ENCODE measurements at places on chromosomes 1 and 21.

DNA sequence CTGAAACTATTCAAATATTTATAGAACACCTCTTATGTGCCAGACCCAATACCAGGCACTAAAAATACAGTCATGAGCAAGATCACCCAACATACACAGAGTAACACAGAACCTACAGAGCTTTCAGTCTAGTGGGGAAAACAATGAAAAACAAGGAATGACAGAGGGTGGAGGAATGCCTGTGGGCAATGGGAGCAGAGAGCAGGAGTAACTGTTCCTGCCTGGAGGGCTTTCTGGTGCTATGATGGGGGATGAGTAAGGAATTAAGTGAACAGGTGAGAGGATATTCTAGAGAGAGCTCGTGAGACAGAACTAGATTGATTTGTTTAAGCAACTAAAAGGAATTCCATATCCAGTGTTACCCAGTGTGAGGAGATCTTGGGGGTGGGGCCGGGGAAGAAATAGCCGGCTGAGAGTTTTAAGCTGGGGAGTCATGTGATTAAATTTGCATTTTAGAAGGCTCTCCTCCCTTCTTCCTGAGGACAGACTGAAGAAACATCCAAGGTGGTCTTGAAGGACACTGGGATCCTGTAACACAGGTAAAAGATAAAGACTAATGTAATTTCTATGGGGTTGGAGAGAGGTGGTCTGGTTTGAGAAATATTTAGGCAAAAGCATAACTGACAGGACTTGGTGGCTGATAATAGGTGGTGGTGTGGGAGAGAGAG is 2.1 kb upstream of the CD53 start:
- no peak overlapping the region for H3K4me3 ChIP-seq
- H3K27ac ChIP-seq: no peak overlapping the region
- no peaks in the 10 kb centered on the region for H3K36me3 ChIP-seq
- no peaks in the 10 kb centered on the region for H3K4me1 ChIP-seq

DNA sequence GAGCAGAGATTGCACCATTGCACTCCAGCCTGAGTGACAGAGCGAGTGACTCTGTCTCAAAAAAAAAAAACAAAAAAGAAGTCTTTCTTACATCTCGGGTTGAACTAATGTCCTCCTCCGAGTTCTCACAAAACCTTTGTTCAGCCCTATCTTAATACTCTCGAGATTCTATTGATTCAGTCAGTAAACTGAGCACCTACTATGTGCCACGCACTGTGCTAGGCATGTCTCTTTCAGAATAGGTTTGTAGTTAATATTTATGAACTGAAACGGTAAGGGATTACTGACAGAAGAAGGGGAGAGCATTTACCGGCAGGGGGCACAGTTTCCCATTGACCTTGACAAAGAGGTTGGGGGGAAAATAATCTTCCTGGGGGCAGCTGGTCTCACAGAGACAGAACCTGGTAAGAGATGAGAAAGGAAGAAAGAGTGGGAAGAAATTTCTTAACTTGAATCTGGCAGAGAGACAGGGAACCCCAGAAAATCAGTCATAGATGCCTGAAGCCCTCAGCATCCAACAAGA is 3.4 kb downstream of the PIAS3 start:
- no peak overlapping the region for H3K27ac ChIP-seq
- no peaks in the 10 kb centered on the region for H3K27me3 ChIP-seq

DNA sequence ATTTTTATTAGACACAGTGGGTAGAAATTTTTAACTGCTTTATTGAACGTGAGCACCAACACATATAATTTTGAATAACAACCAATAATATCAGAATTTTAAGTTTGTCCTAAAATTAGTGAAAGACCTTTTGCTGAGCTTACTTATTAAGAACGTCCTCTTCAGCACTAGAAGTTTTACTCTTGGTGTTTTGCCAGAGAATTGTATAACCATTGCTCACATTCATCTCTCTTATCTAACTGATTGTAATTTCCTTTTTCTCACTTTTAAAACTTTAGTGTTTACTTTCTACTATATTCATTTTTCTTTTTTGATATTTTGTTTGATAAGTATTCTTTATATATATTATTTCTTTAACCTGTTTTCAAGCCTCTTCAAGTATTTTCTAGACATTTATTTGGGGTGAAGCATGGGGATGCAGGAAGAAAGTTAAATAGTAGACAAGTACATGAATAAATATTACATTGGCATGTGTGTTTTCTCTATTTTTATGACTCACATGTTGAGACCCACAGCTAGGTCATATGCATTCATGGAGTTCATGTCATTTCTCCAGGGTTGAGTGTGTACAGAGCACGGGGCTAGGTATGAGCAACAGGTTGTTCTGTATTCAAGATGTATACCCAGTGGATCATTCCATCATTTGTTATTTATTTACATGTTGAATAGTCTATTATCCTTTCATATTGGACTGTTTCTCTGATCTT is 90.6 kb downstream of the ATP6V1G3 start:
- H3K36me3 ChIP-seq: no peaks in the 10 kb centered on the region
- no peak for DNase-seq
- no peaks in the 10 kb centered on the region for H3K4me1 ChIP-seq

DNA sequence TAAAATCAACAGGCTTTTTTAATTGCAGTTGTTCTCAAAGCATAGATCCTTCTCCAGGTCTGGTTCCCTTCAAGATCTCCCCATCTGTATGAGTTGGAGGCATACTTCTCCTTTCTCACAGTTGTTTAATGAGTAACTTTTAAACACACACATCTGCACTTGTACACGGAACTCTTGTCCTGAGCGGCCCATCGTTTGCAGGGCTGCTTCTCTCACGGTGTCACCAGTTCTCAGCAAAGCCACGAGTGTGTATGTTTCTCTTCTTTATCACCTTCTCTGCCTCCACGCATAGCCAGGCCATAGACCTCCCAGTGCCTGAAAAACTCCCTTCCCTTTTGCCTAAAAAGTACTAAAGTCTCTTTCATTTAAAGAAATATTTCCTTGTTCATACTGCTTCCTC is 68.7 kb upstream of the ROR1 start:
- H3K4me3 ChIP-seq: no peak overlapping the region
- H3K36me3 ChIP-seq: no peaks in the 10 kb centered on the region
- peak overlapping the region; percentile 86 for H3K27ac ChIP-seq
- peak; percentile 56 for DNase-seq
- no peaks in the 10 kb centered on the region for H3K27me3 ChIP-seq

DNA sequence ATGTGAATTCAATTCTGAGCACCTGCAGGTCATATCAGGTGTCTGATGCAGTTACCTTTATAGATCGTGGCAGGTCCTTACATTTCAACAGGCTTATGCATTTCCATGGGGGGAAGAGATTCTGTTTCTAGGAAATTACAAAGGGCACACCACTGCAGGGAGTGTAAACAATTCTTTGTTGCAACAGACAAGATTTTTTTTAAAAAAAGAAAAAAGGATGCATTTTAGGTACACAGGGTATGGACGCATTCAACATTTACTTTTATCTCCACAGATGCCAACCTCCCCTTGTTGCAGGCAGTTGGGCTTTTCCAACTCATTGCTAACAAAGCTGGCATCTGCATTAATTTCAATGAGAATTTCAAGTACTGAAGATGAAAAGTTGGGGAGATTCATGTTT is 13.5 kb upstream of the TEKT2 start:
- no peak for DNase-seq
- no peaks in the 10 kb centered on the region for H3K4me1 ChIP-seq
- H3K27me3 ChIP-seq: no peaks in the 10 kb centered on the region
- H3K27ac ChIP-seq: no peak overlapping the region

GRCh38 chr1:186768906-186769305 is 59.8 kb upstream of the PLA2G4A start:
- H3K27me3 ChIP-seq: no peaks in the 10 kb centered on the region
- H3K36me3 ChIP-seq: no peaks in the 10 kb centered on the region
- H3K27ac ChIP-seq: no peak overlapping the region
- H3K4me1 ChIP-seq: no peaks in the 10 kb centered on the region
- DNase-seq: no peak

- no peak overlapping the region for H3K4me3 ChIP-seq
- no peak overlapping the region for H3K27ac ChIP-seq
- H3K4me1 ChIP-seq: no peaks in the 10 kb centered on the region
- no peak for DNase-seq
Observed at GRCh38 chr1:39650431-39650830, 11.0 kb upstream of the HEYL start.

GRCh38 chr1:244953901-244954300 is 89.6 kb upstream of the HNRNPU start:
- H3K4me1 ChIP-seq: peaks cover 6% of the 10 kb centered on the region
- H3K27ac ChIP-seq: no peak overlapping the region
- no peak overlapping the region for H3K4me3 ChIP-seq
- H3K27me3 ChIP-seq: no peaks in the 10 kb centered on the region

DNA sequence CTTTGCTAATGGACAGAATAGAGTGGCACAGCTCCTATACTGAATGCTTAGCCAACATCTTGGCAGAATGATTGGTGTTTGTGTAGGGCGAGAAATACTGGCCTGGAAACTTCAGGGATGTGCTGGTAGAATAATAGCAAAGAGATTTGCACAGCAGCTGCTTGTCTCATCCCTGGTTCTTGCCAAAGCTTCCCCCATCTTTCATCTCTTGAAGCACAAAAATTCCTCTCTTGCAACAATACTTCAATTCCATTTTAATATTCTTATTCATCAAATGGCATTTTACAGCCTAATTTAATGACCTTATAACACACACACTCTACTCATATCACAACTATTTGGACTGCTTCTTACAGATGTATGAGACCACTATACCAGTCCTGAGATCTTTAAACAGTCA is 37.7 kb downstream of the LHX8 start:
- H3K27ac ChIP-seq: no peak overlapping the region
- no peaks in the 10 kb centered on the region for H3K27me3 ChIP-seq
- no peak for DNase-seq

GRCh38 chr1:37752583-37753471 is 12.1 kb downstream of the EPHA10 start:
- H3K27ac ChIP-seq: peak overlapping the region; percentile 7
- peak overlapping the region; percentile 38 for H3K4me3 ChIP-seq
- DNase-seq: peak; percentile 75
- H3K4me1 ChIP-seq: peaks cover 6% of the 10 kb centered on the region
- no peaks in the 10 kb centered on the region for H3K36me3 ChIP-seq

GRCh38 chr1:212774584-212774983 is 17.0 kb downstream of the NSL1 start:
- peaks cover 32% of the 10 kb centered on the region for H3K36me3 ChIP-seq
- H3K27me3 ChIP-seq: no peaks in the 10 kb centered on the region
- DNase-seq: no peak
- no peak overlapping the region for H3K4me3 ChIP-seq

DNA sequence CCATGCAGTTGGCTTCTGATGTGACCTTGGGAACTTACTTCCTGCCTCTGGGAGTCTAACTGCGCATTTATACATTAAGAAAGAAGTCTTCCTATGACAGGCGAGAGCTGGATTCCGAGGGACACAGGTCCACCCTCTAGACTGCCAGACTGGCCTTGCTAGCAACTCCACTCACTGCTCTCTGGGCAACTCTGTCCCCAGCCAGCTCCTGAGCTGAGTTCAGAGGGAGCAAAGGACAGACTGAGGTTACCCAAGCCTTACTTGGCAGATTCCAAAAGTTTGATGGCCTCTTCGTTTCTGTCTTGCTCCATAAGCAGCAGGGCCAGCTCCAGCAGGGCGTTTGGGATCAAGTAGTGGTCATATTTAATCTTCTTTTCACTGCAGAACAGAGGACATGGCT is 41.8 kb downstream of the TTC39A start:
- peaks cover 18% of the 10 kb centered on the region for H3K4me1 ChIP-seq
- peaks cover 23% of the 10 kb centered on the region for H3K36me3 ChIP-seq
- DNase-seq: peak; percentile 4
- H3K4me3 ChIP-seq: no peak overlapping the region
- no peak overlapping the region for H3K27ac ChIP-seq

GRCh38 chr1:112862753-112863426 is 93.1 kb downstream of the SLC16A1 start:
- no peaks in the 10 kb centered on the region for H3K36me3 ChIP-seq
- no peak overlapping the region for H3K4me3 ChIP-seq
- no peak for DNase-seq
- no peak overlapping the region for H3K27ac ChIP-seq
- H3K27me3 ChIP-seq: no peaks in the 10 kb centered on the region

- H3K4me3 ChIP-seq: no peak overlapping the region
- H3K27me3 ChIP-seq: no peaks in the 10 kb centered on the region
- no peak overlapping the region for H3K27ac ChIP-seq
- no peaks in the 10 kb centered on the region for H3K4me1 ChIP-seq
- peaks cover 33% of the 10 kb centered on the region for H3K36me3 ChIP-seq
Observed at GRCh38 chr1:20829946-20830345, 42.8 kb upstream of the HP1BP3 start.

DNA sequence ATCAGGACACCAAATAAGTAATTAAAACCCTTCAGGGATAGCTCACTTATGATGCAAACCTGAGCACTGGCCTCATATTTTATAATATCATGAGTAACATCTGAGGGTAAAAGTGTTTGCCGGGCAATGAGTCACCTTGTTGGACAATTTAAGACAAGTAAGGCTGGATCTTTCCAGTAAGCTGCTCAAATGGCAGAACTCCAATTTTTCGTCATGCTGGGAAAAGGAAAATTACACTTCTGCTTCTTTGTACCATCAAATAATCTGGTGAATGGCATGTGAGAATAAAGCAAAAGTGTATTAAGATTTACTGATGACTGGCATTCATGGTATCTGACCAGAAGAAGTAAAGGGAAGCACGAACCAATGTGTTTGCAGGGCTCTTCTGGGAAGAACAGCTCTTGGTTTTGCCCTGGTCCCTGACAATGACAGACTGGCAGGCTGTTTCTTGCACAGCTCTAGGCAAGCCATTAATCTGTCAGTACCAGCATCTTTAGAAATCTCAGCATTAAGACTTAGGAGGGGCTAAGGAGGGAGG is 392.2 kb downstream of the VAV3 start:
- no peak overlapping the region for H3K27ac ChIP-seq
- H3K4me3 ChIP-seq: no peak overlapping the region
- no peaks in the 10 kb centered on the region for H3K27me3 ChIP-seq
- peak; percentile 17 for DNase-seq

- H3K4me3 ChIP-seq: no peak overlapping the region
- no peaks in the 10 kb centered on the region for H3K36me3 ChIP-seq
- no peaks in the 10 kb centered on the region for H3K27me3 ChIP-seq
- no peak overlapping the region for H3K27ac ChIP-seq
- no peak for DNase-seq
Observed at GRCh38 chr1:165842023-165842670, 14.7 kb downstream of the UCK2 start.

DNA sequence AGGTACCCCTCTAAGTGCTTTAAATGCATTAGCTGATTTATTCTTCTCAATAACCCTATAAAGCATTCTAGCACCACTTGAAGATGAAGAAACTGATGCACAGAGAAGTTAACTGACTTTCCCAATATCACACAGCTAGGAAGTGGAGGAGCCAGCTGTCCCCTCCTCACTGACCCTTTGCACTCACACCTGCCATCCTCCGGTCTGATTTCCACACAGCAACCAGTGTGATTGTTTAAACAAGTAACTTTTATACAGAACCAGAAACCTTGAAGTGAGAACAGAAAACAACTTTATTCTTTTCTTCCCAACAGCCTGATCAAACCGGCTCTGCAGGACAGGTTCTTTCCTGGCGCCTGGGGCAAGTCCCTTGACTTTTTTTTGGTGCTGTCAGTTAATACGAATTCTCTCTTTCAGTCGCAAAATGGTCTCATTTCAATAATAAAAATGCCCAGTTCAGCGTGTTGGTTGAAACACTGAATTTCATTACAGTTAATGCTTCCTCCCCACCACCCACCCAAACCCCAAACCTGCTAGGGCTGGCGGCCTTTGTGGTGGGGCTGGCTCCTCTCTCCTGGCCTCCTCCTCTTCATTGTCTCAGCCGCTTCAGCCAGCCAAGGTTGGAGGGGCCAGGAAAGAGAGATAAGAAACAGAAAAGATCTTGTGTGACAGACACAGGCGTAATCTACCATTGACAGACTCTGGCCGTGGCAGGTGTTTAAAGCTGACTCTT is 26.4 kb upstream of the EEIG2 start:
- H3K4me1 ChIP-seq: no peaks in the 10 kb centered on the region
- no peak overlapping the region for H3K27ac ChIP-seq
- H3K36me3 ChIP-seq: no peaks in the 10 kb centered on the region
- DNase-seq: peak; percentile 64

All from stomach (tissue), 19 donors.